ENCODE measurements at places on chromosomes 1 and 21.
A peak's percentile ranks its signal among the peaks of the same experiment; 100 is the strongest.

GRCh38 chr1:235745503-235746136 is 96.0 kb upstream of the GNG4 start:
- DNase-seq = no peak

DNA sequence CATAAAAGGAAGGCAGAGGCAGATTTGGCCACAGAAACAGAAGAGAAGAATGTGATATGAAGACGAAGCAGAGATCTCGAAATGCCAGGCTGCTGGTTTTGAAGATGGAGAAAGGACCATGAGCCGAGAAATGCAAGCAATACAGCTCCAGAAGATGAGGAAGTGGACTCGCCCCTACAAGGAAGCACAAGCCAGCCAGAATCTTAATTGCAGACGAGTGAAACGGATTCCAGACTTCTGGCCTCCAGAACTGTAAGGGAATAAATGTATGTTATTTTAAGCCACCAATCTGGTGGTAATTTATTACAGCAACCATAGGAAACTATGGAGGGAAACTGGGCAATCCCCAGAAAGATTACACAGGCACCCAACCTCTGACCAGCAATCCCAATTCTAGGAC is 24.1 kb downstream of the TARBP1 start:
- no peak for DNase-seq

DNA sequence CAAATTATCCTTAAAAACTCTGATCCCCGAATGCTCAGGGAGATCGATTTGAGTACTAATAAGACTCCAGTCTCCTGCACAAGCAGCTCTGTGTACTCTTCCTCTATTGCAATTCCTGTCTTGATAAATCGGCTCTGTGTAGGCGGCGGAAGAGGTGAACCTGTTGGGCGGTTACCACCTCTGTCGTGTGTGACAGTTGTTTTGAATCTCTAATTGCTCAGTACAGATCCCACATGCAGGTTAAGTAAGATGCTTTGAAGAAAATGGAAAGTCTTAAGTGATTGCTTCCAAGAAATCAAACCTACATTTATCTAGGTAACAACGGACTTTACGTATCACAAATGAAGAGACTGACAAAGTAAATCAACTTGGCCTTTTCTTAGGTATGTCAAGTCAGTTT is 35.5 kb downstream of the COA6 start:
- peak; percentile 54 for DNase-seq

DNA sequence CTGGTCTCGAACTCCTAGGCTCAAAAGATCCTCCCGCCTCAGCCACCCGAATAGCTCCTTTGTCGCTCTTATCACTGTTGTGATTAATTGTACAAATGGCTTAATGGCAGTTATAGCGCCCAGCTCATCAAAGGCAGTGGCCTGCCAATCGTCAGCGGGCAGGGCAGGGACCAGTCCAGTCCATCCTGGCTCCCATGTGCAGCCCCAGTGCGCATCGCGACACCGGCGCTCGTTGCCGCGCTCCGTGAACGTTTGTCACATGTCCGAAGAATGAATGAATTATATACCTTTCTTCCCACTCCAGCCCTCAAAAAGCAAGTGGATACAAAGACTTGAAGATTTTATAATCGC is 18.4 kb downstream of the MTX1 start:
- DNase-seq = peak; percentile 31

- DNase-seq = no peak
Measured at GRCh38 chr1:54298284-54299033, 98.5 kb downstream of the MRPL37 start.

GRCh38 chr1:84936116-84936810 is 43.3 kb upstream of the LPAR3 start:
- peak; percentile 11 for DNase-seq

DNA sequence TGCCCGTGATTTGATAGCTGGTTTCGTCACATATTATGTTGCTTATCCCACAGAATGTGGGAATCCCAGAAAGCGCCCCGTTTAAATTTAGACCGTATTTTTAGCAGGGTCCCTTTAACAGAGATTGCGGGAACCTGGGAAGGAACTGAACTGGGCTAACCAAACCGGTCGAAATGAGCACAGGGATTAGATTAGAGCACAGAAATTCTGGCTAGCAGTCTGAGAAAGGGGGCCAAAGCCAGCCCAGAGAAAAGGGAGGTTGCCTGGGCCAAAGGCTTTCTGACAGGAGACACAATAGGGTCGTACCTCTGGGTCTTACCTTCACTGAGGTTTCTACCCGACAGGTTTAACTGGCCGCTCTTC is 327 bp downstream of the LRRC40 start:
- DNase-seq = no peak

GRCh38 chr1:51690285-51690961 is 73.5 kb downstream of the OSBPL9 start:
- no peak for DNase-seq

- no peak for DNase-seq
Measured at GRCh38 chr1:219754767-219755166, 141.9 kb upstream of the ZC3H11B start.

All from activated T-cell treated with anti-CD3 and anti-CD28 coated beads for 24 hours (primary cell).